ENCODE measurements at places on chromosomes 7 and 10.

- no peak for DNase-seq
Measured at GRCh38 chr10:97914171-97914836, 64.7 kb downstream of the GOLGA7B start.

- DNase-seq, result no peak
Measured at GRCh38 chr10:24825551-24825950, 101.9 kb upstream of the ARHGAP21 start.

GRCh38 chr7:66442385-66442784 is 186.3 kb upstream of the KCTD7 start:
- no peak for DNase-seq

DNA sequence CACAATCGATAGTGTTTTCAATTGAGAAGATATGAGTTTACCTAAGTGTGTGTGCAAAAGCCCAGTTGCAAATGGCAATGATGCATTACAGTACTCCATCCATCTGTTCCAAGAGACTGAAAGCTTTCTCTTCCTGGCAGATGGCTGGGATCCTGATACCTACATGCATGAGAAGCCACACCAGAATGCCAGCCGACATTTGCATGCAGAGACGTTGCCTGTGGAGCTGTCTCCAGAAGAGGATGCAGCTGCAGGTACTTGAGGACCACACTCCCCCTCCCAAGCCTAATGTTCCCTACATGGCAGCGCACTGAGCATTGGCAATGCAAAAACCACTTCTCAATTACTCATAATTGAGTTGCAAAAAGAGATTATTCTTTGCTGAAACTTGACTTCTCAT is 332.1 kb downstream of the WDR11 start:
- no peak for DNase-seq

- no peak for DNase-seq
Measured at GRCh38 chr10:75233444-75234016, 2.2 kb downstream of the COMTD1 start.

DNA sequence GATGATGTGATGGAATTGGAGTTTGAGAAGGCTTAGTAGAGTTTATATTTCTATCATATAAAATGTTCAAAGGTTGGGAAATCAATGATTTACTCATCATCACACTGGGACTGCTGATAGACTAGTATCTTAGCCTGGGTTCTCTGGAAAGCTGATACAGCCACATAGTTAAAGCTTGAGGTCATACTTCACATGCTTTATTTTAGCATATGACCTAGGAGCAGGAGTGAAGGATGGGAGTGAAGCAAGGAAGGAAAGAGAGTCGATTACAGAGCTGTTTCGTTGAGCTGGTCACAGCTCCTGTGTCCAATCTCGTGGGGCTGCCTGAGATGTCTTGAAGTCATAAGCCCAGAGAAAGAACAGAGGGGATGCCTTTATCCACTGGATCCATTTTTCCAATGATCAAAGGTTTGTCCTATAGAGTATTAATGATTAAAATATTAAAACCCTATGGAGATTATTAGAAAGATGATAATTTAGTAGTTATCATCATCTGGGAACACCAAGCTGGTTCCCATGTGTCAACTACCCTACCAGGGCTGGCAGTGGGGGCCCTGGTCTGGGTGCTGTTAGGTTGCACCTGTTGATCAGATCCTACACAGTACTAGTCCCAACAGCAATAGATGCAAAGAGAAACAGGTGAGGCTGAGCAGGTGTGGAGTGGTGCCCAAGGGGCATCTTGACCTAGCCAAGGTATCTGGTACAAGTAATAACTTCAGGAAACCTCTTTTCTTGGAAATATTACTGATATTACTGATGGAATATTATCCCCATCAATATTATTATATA is 77.8 kb downstream of the BAMBI start:
- DNase-seq, result no peak

DNA sequence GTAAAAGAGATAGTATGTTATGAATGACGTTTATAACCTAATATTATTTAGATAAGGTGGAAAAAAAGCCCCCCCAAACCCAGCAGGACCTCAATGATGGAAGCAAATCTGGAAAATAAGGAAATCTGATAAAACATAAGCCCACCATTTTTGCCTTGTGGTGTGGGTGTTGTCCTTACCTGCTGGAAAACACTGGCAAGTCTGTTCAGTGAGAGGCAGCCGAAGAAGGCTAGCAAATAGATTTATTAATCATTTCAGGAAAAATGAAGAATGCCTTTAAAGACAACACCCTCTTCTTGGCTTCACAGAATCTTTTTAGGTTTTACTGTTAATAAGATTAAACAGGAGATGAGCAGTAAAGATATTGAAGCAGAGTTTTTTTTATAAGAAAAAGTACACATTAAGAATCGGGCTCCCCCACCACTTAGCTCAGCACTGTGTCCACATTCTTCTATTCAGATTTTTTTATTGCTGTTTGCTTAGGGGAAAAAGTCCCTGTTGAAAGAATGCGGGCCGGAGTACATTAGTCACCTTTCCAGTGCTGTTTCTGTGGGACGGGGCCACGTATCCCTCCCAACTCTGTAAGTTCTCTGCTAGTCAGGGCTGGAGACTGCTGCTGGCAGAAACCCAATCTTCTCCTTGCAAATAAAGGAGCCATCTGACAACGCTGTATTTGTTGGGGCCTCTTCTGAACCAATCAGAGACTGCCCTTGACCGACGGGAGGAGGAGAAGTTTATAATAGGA is 104.1 kb downstream of the EVX1 start:
- no peak for DNase-seq

GRCh38 chr7:46525876-46526275 is 604.8 kb upstream of the IGFBP3 start:
- DNase-seq, result no peak

Measured in stimulated activated CD4-positive, alpha-beta T cell treated with anti-CD3 and anti-CD28 coated beads, Interleukin-15, amount 100 ng/mL, for 1 hour (primary cell).